ENCODE measurements at places on chromosomes 13 and 19.

GRCh38 chr19:55538132-55538531 lies 1.2 kb upstream of the SBK2 start:
- DNase-seq = no peak

DNA sequence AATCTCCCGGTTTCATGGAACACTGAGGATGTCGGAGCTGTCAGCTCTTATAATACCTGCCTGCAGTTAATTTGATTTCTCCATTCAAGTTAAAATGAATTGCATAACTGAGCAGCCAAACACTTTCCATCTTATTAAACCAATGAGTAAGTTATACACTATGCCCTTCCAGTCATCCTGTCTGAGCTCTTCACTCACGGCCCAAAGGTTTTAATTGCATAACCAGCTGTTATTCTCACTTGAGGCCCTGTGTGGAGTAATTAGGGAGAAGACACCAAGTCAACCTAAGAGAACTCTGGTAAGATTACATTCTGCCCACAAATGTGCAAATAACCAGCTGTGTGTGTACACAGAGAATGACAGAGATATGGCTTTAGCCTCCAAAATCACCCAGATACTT lies 303.5 kb downstream of the TBC1D4 start:
- DNase-seq = no peak

DNA sequence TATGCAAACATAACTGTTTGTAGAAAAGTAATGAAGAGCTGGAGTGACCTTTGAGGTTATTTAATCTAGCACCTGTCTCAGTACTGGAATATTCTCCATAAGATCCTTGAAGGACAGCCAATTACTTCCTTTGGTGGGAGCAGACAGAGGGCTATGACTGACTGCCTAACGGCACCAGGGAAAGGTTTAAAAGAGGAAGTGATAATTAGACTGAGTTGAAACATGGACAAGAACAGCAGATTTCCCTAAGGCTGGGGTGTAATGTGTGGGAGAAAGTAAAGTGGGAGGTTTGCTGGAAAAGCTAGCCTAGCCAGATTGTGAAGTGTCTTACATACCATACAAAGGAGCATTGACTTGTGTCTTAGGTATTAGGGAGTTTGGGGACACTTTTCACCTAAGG lies 191.3 kb upstream of the PCDH9 start:
- DNase-seq = no peak

- no peak for DNase-seq
These were observed 3.3 kb downstream of the MTIF3 start for GRCh38 chr13:27446986-27447583.

DNA sequence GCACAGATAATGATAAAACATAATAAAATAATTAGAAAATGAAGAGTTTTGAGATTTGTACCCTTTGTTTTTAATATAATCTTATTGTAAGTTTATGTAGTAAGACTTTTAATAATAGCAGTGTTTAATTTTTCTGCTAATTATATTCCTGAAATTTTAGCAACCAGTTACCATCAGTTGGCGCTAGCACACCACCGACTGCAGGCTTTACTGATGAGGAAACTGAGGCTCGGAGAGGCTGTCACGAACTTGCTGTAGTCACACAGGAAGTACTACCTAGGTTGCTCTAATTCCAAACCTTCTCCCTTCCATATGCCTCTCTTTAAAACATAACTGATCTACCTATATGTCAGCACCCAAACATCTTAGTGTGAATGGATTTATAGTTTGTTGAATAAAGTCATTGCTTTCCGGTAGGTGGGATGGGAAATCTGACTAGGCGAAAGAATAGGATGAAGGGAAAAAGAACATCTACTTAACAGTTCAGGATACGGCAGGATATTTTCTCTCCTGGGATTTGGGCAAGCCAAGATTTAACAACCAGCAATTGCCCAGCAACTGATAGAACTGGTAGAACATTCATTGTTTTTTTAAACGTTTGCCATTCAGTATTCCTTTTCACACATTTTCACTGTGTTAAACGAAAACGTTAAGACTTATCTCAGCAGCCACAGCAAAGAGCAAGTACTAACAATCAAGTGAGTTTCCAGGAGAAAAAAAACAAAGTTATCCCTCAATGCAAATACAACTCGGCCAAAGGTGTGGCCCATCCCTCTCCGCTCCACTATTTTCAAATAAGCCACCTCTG lies 822 bp upstream of the RFXAP start:
- DNase-seq = no peak

- no peak for DNase-seq
These were observed 32.7 kb downstream of the KCTD12 start for GRCh38 chr13:76853481-76853880.

Measured in testis (tissue), 5 donors.